Suprapubic skin (tissue), 4 donors: ENCODE measurements at places on chromosomes 16 and 17. TPM values are rescaled to one million over a fixed set of nuclear protein-coding genes. Genes with fewer than 3 reads are reported as not detected.
A peak's percentile ranks its signal among the peaks of the same experiment; 100 is the strongest.

DNA sequence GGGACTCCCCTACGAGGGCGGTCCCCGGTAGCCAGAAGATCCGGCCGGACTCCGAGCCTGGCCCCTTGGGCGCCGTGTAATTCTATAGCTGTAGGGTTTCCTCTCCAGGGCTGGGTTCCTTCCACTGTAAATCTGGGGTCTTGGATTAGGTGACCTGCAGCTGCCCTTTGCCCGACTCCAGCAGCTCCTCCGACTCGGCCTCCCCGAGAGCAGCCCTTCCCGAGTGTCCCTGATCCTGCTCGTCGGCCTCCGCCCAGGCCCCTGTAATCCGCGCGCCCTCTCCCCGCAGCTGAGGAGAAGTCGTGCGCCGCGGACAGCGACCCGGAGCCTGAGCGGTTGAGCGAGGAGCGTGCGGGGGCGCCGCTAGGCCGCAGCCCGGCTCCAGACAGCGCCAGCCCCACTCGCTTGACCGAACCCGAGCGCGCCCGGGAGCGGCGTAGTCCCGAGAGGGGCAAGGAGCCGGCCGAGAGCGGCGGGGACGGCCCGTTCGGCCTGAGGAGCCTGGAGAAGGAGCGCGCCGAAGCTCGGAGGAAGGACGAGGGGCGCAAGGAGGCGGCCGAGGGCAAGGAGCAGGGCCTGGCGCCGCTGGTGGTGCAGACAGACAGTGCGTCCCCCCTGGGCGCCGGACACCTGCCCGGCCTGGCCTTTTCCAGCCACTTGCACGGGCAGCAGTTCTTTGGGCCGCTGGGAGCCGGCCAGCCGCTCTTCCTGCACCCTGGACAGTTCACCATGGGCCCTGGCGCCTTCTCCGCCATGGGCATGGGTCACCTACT, 5.5 kb downstream of the TBX2 start:
- no peak for DNase-seq
- peak overlapping the region; percentile 21 for H3K4me3 ChIP-seq
- peaks cover 90% of the 10 kb centered on the region for H3K27me3 ChIP-seq
- no peak overlapping the region for H3K27ac ChIP-seq
- peaks cover 53% of the 10 kb centered on the region for H3K4me1 ChIP-seq

DNA sequence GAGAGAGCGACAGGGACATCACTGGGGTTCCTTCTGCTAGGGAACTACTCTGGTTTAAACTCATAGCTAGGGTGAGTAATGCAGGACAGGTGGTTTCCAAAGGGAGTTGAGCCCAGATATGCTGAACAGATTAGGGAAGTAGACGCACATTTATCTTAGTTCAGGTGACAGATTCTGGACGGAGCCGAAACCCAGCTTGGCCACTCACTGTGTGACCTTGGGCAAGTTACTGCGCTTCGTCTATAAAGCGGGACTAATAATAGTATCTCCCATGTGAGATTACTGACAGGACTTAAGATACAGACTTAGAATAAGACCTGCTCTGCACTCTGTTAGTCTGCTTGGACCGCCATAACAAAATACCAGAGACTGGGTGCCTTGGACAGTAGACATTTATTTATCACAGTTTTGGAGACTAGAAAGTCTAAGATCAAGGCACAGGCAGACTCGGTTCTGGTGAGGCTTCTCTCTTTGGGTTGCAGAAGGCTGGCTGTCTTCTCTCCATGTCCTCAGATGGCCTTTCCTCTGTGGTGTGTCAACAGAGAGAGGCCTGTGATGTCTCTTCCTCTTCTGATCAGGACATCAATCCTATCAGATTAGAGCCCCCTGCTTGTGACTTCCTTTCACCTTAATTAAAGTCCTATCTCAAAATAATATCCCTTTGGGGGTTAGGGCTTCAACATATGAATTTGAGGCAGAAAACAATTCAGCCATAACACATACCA, 12.1 kb downstream of the SCNN1G start:
- H3K27me3 ChIP-seq, result no peaks in the 10 kb centered on the region
- H3K4me1 ChIP-seq, result peaks cover 8% of the 10 kb centered on the region
- H3K27ac ChIP-seq, result no peak overlapping the region
- DNase-seq, result no peak
- H3K36me3 ChIP-seq, result peaks cover 17% of the 10 kb centered on the region

DNA sequence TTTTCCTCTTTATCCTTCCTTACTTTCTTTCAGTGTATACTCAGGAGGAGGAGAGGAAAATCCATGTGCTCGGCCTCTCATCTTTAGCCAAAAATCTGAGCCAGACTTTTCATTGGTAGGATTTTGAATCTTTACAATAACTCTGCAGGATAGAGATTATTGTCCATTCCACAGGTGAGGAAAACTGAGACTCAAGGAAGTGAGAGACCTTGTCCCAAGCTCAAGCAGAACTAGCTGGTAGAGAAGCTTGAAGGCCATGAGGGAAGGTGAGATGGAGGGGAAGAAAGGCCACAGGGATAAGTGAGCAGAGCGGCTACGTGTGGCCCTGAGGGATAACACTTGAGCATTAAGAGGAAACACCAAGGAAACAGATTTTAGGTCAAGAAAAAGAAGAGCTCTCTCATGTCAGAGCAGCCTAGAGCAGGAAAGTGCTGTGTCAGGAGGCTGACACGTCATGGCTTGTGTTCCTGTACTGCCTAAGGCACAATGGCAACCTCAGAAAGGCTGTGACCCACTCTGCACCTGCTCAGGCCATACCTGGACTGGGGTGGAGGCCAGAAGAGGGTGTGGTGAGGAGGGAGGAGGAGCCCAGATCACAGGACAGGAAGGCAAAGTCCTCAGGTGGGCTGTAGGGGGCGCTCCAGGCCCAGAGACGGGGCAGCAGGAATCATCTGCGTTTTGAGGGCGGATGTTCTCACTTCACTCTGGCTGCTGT, 11.9 kb downstream of the MT4 start:
- H3K36me3 ChIP-seq, result no peaks in the 10 kb centered on the region
- no peak overlapping the region for H3K4me3 ChIP-seq
- H3K27ac ChIP-seq, result no peak overlapping the region

DNA sequence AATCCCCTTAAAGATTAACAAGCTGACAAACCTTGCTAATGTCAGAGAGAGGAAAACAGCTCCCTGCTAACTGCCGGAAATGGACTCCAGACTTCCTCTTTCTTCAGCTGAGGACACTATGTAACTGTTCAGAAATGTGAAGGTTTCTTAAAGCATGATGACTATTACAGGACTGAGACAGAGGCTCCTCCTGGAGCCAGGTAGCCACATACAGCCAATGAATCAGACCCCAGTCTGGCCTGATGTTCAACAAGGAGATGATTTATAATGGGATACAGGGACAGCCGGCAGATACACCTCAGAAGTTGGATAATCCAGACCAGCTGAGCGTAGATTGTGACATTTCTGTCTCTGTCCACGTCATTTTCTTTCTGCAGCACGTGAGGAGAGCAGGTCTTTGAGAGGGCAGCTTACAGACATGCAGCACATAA, 216.2 kb downstream of the HS3ST3A1 start:
- no peaks in the 10 kb centered on the region for H3K36me3 ChIP-seq
- no peak overlapping the region for H3K4me3 ChIP-seq
- DNase-seq, result no peak
- no peak overlapping the region for H3K27ac ChIP-seq
- H3K27me3 ChIP-seq, result no peaks in the 10 kb centered on the region

- no peak for DNase-seq
- H3K27ac ChIP-seq, result no peak overlapping the region
- H3K4me1 ChIP-seq, result peaks cover 49% of the 10 kb centered on the region
- H3K4me3 ChIP-seq, result no peak overlapping the region
- peaks cover 8% of the 10 kb centered on the region for H3K36me3 ChIP-seq
- H3K27me3 ChIP-seq, result no peaks in the 10 kb centered on the region
These were observed 6.4 kb downstream of the CRYBA1 start for GRCh38 chr17:29253037-29253436.

DNA sequence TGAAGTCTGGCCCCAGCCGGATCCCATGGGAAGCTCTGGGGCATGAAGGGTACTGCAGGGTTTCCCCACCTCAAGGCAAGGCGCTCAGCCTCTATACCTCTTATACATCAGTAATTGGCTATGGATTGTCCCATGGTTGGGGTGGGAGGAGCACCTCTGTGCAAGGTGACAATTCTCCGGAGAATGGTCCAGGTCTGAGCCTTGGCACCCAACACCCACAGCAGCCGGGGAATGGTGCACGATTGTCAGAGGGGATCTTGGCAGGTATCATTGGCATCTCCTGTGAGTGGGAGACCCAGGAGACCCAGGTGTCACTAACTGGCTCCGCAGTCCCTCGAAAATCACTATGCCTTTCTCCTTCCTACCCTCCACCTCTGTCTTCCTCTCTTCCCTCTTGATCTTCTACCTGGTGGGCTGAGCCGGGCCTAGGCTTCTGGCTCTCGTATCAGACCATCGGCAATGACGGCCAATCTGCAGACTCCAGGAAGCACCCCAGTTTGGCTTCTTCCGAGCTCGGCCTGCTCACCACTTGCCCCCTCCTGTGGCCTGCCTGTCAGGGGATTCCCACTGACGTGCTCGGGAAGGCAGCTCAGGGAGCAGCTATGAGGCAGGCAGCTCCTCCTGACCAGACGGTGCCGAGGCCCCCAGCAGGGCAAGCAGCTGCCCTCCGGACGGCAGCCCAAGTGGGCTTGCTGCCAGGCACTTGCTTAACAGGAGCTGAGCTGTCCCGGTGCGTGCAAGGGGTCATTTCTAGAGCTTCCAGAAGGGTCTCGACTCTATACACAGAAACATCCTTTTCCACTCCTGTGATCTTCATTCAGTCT, 10.0 kb upstream of the CALB2 start:
- no peak for DNase-seq
- H3K27me3 ChIP-seq, result peaks cover 19% of the 10 kb centered on the region
- no peaks in the 10 kb centered on the region for H3K36me3 ChIP-seq
- H3K27ac ChIP-seq, result no peak overlapping the region
- no peak overlapping the region for H3K4me3 ChIP-seq
- H3K4me1 ChIP-seq, result no peaks in the 10 kb centered on the region

DNA sequence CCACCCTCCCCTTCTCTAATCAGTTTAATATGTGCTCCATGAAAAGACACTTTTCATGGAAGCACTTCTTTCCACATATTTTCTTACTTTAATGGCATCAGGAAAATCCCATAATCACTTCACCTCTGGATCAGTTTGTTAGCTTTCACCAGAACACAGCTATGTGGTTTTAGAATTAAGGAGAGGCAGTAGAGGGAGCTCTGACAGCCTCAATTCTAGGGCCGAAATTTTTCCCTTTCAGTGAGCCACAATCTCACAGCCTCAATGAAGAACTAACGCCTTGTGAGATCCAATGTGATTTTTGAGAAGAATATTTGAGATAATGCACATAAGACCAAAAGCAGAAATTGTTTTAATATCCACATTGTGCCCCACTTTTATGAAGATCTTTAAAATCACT, 1494.0 kb upstream of the CDH8 start:
- no peaks in the 10 kb centered on the region for H3K27me3 ChIP-seq
- no peaks in the 10 kb centered on the region for H3K36me3 ChIP-seq
- no peak overlapping the region for H3K27ac ChIP-seq
- DNase-seq, result no peak
- no peak overlapping the region for H3K4me3 ChIP-seq

DNA sequence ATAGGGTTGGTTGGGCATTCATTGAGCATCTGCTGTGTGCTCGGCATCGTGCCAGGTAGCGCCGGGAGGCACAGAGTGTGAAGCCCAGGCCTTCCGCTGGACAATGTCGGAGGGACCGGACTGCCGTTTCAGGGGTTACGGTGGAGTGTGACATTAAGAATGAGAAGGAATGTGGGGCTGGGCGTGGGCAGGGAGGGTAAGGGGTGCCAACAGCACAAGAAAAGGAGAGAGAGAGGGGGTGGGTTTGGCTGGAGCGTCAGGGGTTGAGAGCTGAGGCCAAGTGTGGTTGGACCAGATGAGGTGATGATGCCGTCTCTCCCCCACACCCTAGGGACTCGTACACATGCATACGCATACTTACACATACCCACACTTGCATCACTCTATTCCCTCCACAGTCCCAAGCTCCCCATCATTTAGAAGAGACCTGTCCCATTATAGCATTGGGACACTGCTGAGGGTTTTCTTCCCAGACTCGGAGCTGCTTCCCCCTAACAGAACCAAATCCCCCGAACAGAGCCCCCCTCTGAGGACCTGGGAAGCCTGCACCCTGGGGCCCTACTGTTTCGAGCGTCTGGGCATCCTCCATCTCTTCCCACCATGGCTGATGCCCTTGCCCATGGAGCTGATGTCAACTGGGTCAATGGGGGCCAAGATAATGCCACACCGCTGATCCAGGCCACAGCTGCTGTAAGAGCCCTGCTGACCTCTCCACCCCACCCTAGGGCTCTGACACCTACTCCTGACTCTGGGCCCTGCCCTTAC, 3.3 kb upstream of the KCTD11 start:
- H3K4me3 ChIP-seq, result no peak overlapping the region
- peaks cover 46% of the 10 kb centered on the region for H3K4me1 ChIP-seq
- peak; percentile 67 for DNase-seq

DNA sequence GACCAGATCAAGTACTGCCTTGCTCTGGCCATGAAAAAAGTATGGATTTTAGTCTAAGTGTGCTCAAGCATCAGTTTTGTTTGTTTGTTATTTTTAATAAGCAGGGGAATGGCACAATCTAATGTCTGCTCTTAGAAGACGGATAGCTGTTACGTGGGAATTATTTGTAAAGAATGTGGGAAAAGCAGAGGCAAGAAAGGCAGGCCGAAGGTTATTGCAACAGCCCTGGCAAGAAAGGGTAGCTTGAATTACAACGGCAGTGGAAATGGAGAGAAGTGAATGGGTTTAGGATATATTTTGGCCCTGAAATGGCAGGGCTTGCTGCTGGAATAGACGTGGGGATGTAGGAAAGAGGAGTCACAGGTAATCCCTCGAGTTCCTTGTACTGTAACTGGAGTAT, 987 bp upstream of the HASPIN start:
- H3K27ac ChIP-seq, result no peak overlapping the region
- H3K27me3 ChIP-seq, result no peaks in the 10 kb centered on the region
- no peak for DNase-seq
- H3K36me3 ChIP-seq, result peaks cover 15% of the 10 kb centered on the region
- H3K4me1 ChIP-seq, result peaks cover 31% of the 10 kb centered on the region
- peak overlapping the region; percentile 97 for H3K4me3 ChIP-seq

DNA sequence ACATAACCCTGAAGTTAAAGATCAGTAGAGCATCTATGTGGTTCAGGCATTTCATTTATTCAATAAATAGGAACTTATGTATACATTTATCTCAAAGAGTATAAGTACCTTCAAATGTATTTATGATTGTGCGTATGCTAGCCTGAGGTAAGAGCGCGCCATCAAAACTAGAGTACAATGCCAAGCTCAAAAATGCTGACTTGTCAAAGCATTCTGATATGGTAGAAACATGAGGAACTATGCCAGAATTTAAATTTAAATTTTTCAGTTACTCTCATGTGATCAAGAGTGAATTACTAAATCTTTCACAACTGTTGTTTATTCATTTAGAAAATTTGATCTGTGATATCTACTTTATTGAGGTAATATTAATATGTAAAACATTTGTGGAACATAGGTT, 225.5 kb upstream of the CDH8 start:
- DNase-seq, result no peak
- H3K4me1 ChIP-seq, result no peaks in the 10 kb centered on the region
- no peak overlapping the region for H3K27ac ChIP-seq
- H3K36me3 ChIP-seq, result no peaks in the 10 kb centered on the region
- H3K27me3 ChIP-seq, result no peaks in the 10 kb centered on the region

Gene METTL9
- total RNA-seq, result 84.3 TPM

Gene MMP2
- 85.6 TPM for total RNA-seq

Gene HS3ST6
- 28.5 TPM for total RNA-seq
